ENCODE measurements at places on chromosomes 3 and 15. TPM values are rescaled to one million over a fixed set of nuclear protein-coding genes. Genes with fewer than 3 reads are reported as not detected.

- no peak for DNase-seq
Measured at GRCh38 chr15:68420186-68420684, 11.7 kb downstream of the ITGA11 start.

Gene ECE2
- not detected for total RNA-seq

DNA sequence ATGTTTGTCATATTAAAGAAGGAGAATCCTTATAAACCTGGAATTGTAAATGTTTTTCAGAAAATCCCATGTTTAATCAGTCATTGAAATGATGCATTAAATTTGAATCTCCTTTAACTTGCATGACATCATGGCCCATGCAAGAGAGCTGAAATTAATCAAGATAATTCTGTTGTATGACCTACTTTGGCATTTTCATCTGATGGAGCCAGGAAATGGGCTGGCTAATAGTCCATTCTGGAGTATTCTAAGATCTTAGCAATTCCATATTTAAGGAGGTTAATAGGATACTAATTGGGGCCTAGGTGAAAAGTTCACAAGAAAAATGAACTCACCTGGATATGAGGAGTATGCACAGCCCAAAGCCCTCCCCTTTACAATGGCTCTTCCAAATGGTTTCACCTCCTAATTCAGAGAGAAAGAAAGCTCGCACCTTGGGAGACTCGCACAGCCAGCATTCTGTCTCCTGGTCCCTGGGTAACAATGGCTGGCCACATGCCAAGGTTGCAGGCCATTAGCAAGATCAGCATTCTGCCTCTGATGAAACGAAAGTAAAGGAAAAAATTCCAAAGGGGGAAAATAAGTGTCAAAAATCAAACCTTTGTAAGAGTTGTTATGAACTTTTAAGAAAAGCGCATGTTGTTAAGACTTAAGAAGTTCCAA lies 786.4 kb downstream of the MCTP2 start:
- DNase-seq, result no peak

GRCh38 chr15:101088788-101089578 lies 162.9 kb downstream of the CHSY1 start:
- DNase-seq, result peak; percentile 69

Gene GUCA1C
- total RNA-seq, result not detected

DNA sequence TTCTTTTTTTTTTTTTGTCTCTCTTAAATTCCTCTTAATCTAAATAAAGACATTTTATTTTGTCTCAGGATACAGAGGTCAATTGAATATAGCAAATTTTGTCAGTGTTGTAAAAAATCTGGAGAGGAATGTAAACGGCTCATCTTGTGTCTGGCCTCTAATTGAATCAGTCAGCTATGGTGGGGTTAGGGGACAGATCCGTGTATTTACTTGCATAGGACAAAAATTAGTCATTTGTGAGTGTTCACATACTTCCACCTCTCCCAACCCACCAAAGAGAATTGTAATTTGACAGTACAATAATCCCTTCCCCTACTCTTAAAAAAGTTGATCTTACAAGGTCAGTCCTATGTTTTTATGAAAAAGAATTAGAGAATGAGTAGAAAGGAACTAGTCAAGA lies 18.3 kb downstream of the PPARG start:
- no peak for DNase-seq

Gene PDCD7
- 33.6 TPM for total RNA-seq

- DNase-seq, result no peak
Measured at GRCh38 chr3:49916686-49917085, 12.9 kb downstream of the MON1A start.

GRCh38 chr3:27335571-27335970 lies 33.6 kb downstream of the NEK10 start:
- DNase-seq, result no peak

- no peak for DNase-seq
Measured at GRCh38 chr3:85483986-85484385, 525.2 kb downstream of the CADM2 start.

DNA sequence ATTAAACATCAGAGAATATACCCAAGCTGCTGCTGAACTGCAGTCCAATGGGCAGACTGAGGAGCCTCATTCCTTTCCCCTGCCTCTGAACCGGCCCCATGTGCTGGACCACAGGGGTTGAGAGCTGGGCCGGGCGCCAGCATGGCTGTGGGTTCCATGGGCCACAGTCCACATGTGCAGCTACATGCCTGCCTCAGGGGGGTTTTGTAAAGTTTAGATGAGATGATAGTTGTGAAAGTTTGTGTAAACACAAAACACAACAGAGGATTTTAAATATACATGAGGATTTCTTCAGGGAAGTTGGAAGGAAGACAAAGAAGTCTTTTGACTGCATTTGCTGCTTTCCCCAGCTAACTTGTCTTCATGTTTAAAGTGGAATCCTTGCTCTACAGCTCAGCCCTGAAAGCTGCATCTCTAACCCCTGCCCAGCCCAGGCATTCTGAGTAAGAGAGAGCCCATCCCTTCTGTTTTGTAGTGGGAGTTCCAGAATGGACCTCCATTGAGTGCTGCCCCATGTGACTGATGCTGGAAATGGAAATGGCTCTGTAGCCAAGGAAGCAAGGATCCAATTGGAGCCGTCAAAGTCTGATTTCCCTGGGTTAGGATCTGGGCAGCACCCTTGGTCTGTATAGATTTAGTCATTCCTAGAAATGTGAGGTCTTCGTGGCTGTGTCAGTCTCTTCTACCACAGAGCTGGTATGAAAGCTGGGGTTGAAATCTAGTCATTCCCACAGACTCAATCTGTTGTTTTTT lies 17.5 kb downstream of the SLC12A8 start:
- DNase-seq, result no peak

- DNase-seq, result no peak
Measured at GRCh38 chr3:50644561-50644960, 27.6 kb downstream of the MAPKAPK3 start.

Gene SLC2A2
- not detected for total RNA-seq

DNA sequence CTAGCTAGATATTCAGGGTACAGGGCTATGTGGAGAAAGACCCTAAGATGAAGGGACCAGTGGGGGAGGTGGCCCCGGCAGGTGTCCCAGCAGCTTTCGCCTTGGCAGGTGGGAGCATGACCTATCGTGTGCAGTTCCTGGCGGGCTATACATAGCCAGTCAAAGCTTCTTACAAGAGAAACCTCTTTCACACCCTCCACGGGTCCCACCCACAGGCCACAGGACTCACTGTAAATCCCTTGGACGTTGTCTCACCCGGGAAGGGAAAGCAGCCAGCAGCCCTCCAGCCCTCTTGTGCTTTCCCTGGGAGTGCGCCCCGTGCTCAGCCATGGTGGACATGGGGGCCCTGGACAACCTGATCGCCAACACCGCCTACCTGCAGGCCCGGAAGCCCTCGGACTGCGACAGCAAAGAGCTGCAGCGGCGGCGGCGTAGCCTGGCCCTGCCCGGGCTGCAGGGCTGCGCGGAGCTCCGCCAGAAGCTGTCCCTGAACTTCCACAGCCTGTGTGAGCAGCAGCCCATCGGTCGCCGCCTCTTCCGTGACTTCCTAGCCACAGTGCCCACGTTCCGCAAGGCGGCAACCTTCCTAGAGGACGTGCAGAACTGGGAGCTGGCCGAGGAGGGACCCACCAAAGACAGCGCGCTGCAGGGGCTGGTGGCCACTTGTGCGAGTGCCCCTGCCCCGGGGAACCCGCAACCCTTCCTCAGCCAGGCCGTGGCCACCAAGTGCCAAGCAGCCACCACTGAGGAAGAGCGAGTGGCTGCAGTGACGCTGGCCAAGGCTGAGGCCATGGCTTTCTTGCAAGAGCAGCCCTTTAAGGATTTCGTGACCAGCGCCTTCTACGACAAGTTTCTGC lies 15.0 kb downstream of the GRK7 start:
- DNase-seq, result no peak

GRCh38 chr15:30827625-30828303 lies 76.0 kb upstream of the FAN1 start:
- no peak for DNase-seq

DNA sequence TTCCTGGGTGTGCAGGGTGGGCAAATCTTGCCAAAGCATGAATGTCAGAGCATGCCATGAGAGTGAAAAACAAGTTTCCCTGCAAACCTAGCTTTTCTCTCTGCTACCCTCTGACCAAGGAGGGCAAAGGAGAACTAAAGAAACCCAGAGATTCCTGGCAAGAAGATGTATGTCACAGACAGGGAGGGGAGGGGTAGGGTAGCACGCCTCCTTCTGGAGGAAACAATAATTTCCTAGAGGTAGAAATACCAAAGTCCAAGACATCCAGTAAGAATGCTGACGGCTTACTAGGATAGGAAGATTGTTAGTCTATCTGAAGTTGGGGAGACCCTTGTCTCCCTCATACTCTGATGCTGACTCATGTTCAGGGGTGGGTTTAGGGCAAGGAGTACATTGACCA lies 203.9 kb downstream of the NR1D2 start:
- no peak for DNase-seq

- DNase-seq, result no peak
Measured at GRCh38 chr15:62020576-62021160, 39.6 kb downstream of the VPS13C start.

- no peak for DNase-seq
Measured at GRCh38 chr15:33107950-33108349, 86.6 kb downstream of the FMN1 start.

Gene PLA2G4D
- total RNA-seq, result not detected

DNA sequence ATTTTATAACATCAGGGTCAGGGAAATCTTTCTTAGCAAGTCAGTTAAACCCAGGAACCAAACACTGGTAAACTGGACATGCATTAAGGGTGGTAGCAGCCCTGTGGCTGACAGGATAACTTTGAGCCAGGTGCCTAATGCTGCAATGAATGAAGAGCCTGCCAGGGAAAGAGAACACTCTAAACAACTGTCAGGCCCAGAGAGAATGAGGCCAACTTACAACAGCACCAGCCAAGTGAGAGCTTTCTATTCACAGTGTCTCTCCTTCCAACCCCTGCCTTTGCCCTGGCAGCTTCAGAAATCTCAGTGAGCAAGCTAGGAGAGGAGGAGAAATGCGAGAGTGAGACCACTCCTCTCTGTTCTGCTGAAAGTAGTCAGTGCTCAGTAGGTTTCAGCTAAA lies 50.4 kb upstream of the ATP2C1 start:
- DNase-seq, result no peak

DNA sequence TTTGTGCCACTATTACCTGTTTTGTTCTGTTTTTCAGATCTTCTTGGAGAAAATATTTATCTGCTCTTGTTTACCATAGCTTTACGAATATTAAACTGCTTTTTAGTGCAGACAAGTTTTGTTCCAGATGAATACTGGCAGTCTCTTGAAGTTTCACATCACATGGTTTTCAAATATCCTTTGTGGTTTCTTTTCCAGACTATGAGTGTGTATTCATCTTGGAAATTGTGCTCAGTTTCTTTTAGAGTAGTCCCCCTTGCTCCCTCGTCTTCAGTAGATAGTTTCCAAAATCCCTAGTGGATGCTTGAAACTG lies 1.2 kb downstream of the PIGB start:
- no peak for DNase-seq
